ENCODE measurements at places on chromosomes 11 and 22. TPM values are rescaled to one million over a fixed set of nuclear protein-coding genes. Genes with fewer than 3 reads are reported as not detected.

Gene BET1L
- total RNA-seq, result 44.2 TPM

Gene OR52N4
- total RNA-seq, result not detected

Gene DDX25
- total RNA-seq, result not detected

Gene GPHA2
- total RNA-seq, result not detected

Gene TP53AIP1
- total RNA-seq, result not detected

Gene OR51B4
- total RNA-seq, result not detected

Gene RIC3
- 1.9 TPM for total RNA-seq

Gene PHF5A
- total RNA-seq, result 56.9 TPM

Gene PATE4
- total RNA-seq, result not detected

Gene C11orf54
- 15.2 TPM for total RNA-seq

Gene CSNK2A3
- 1.9 TPM for total RNA-seq

Gene UBQLN3
- total RNA-seq, result not detected

Gene LRP4
- total RNA-seq, result 7.3 TPM

Gene SSTR3
- not detected for total RNA-seq

Gene SORL1
- total RNA-seq, result 1.9 TPM

Gene TSPAN32
- total RNA-seq, result not detected

Gene SHANK2
- 7.0 TPM for total RNA-seq

Gene CRYBB1
- total RNA-seq, result not detected

Gene MICAL2
- total RNA-seq, result 169 TPM

Gene CEP164
- 21.0 TPM for total RNA-seq

Gene SCGB1A1
- total RNA-seq, result 0.32 TPM

Gene SYT7
- 1.0 TPM for total RNA-seq

Gene TMEM225
- total RNA-seq, result not detected

Gene HMOX1
- 453 TPM for total RNA-seq

Gene DBX1
- total RNA-seq, result not detected

Gene NCAPD3
- 24.5 TPM for total RNA-seq

Gene CFAP300
- total RNA-seq, result 5.3 TPM

All from A549 treated with dexamethasone at 1 μM for 4 hours (cell line).